ENCODE measurements at places on chromosomes 7 and 10. TPM values are rescaled to one million over a fixed set of nuclear protein-coding genes. Genes with fewer than 3 reads are reported as not detected.

The GPAM gene
- total RNA-seq: 12.4 TPM

The SEC61A2 gene
- 10.4 TPM for total RNA-seq

The RPA3 gene
- total RNA-seq: 61.7 TPM

The NKX1-2 gene
- not detected for total RNA-seq

Data from regular cardiac myocyte (primary cell).